Fibroblast of lung (primary cell): ENCODE measurements at places on chromosomes 3 and 15.

DNA sequence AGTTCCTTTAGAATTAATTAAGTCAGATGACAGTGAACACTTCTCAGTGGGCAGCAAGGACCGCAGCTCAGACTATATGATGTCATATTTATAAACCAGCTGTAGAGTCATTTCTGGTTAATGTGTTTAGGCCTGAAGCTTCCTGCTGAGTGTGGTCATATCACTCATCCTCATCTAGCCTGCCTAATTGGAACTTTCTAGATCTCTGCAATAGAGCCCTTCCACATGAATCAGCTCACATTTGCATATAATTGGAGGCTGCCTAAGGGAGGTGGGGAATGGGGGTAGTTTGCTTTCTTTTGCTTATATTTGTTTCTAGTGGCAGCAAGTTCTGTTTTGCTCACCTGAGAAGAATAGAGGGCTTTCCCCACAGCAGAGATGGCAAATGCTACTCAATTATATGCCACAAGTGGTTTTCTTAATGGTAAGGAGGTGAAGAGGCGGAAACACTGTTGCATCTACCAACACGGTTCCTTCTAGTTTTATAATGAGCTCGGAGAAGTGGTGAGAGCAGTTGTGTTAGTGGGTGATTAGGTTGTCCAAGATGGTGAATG is 148.1 kb downstream of the KLHL25 start:
- DNase-seq: peak; percentile 94
- no peaks in the 10 kb centered on the region for H3K36me3 ChIP-seq
- H3K27me3 ChIP-seq: no peaks in the 10 kb centered on the region
- no peak overlapping the region for H3K4me3 ChIP-seq

GRCh38 chr15:77243135-77243534 is 172.2 kb upstream of the TSPAN3 start:
- no peaks in the 10 kb centered on the region for H3K36me3 ChIP-seq
- DNase-seq: peak; percentile 18
- no peaks in the 10 kb centered on the region for H3K4me1 ChIP-seq
- H3K4me3 ChIP-seq: no peak overlapping the region

DNA sequence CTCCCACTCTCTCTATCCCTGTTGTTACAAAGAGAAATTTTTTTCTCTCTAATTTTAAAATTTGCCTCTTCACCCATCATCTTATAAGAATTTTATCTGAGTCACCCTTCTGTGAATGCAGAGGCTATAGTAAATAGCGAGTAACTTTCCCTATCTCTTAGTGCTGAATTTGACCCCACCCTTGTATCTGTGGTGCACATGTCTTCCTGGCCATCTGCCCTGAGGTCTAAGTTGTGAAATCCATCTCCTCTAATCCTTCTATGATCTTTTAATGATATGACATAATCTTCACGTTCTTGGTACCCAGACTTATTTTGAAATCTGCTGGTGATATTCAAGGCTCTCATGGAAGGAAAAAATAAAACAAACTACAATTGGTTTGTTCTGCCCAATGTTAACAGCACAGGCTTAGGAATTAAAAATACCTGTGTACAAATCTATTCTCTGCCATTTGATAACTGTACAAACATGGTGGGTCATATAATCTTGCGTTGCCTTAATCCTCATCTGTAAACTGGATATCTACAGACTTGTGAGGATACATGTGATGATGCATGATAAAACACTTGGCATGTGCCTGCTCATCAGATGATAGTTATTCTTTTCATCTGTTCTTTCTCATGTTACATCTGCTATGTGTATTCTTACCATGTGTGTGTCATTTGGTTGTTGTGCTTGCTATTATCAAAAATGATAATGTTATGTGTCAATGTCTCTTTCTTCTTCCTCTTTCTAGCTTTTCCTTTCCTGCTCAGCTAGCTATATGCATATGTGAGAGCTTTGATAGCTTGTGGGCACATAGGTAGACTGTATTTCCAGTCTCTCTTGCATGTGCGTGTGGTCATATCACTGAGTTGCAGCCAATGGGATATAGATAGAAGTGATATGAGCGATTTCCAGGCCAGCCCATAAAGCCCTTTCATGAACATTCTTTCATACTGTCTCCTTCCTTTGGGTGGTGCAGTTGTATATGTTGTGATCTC is 13.7 kb upstream of the CCR3 start:
- no peaks in the 10 kb centered on the region for H3K4me1 ChIP-seq
- H3K4me3 ChIP-seq: no peak overlapping the region
- H3K36me3 ChIP-seq: no peaks in the 10 kb centered on the region
- peak; percentile 19 for DNase-seq
- H3K27me3 ChIP-seq: peaks cover 2% of the 10 kb centered on the region
- H3K27ac ChIP-seq: no peak overlapping the region

DNA sequence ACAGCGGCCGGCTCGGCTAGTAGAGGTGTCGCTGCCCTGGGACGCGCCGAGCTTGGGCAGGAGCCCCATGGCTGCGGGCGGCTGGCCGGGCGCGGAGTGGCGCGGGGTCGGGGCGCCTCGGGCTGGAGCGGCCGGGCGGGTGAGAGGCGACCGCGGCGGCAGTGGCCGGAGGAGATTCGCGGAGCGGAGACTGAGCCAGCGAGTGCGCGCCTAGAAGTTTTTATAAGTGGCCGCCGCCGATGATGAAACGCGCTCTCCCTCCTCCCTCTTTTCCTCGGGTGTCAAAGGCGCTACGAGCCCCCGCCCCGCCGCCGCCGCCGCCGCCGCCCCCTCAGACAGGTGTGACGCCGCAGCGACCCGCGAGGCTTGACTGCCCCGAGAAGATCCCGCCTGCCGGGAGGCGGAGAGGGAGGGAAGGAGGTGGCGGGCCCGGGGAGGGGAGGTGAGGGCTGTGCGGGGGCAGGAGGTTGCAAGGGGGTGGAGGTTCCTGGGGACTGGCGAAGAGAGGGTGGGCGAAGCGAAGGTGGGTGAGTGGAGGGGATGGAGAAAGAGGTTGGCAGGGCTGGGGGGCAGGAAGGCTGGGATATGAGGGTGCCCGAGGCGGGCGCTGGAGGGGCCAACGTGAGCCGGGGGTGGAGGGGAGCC is at the start of gene SLCO2A1:
TSS of gene SLCO2A1 (minus strand) at position 192 of the 645 bp plus-strand sequence. CDS start at position 69, 123 bp downstream.
- H3K36me3 ChIP-seq: no peaks in the 10 kb centered on the region
- peak within 1 kb of the TSS; percentile 41 for H3K4me3 ChIP-seq
- H3K27me3 ChIP-seq: peaks cover 17% of the 10 kb centered on the region
- DNase-seq: peak; percentile 34
- no peaks in the 10 kb centered on the region for H3K4me1 ChIP-seq
- no peak within 1 kb of the TSS for H3K27ac ChIP-seq

GRCh38 chr3:44048196-44048924 is 193.3 kb upstream of the TOPAZ1 start:
- no peaks in the 10 kb centered on the region for H3K4me1 ChIP-seq
- DNase-seq: peak; percentile 69
- no peak overlapping the region for H3K4me3 ChIP-seq
- H3K36me3 ChIP-seq: no peaks in the 10 kb centered on the region

DNA sequence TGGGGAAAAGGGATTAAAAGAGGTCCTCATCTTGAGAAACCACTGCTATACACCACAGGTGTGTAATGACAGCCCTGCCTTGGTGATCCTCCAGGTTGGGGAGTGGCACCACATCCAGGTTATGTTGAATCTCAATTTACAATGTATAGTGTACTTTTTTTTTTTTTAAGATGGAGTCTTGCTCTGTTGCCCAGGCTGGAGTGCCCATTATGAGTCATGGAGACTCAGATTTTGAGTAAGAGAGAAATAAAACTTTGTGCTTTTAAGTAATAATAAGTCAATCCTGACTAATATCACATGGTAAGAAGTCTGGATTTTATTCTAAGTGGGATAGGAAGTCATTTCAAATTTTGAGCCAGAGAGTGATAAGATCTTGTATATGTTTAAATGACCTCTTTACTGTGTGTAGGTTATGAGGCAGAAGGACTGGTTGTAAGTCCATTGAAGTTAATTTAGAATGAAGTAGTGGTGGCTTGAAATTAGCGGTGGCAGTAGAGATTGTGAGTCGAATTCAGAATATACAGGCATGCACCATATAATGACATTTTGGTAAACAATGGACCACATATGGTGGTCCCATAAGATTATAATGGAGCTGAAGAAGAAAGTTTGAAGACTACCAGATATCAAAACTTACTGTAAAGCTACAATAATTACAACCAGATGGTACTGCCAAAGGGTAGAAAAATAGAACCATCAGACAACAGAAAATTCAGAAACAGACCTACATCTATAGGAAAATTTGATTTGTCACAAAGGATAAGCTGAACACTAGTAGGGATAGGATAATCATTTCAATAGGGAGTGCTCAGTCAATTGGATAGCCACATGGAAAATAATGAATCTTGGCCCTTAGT is 20.7 kb downstream of the POPDC2 start:
- peaks cover 24% of the 10 kb centered on the region for H3K4me1 ChIP-seq
- H3K27ac ChIP-seq: no peak overlapping the region
- no peak overlapping the region for H3K4me3 ChIP-seq
- H3K27me3 ChIP-seq: no peaks in the 10 kb centered on the region

GRCh38 chr3:60424942-60425341 is 826.3 kb downstream of the FHIT start:
- no peaks in the 10 kb centered on the region for H3K27me3 ChIP-seq
- H3K36me3 ChIP-seq: no peaks in the 10 kb centered on the region
- no peak overlapping the region for H3K27ac ChIP-seq
- no peak for DNase-seq

- peaks cover 89% of the 10 kb centered on the region for H3K27me3 ChIP-seq
- H3K4me3 ChIP-seq: no peak overlapping the region
- H3K36me3 ChIP-seq: no peaks in the 10 kb centered on the region
- H3K4me1 ChIP-seq: no peaks in the 10 kb centered on the region
- H3K27ac ChIP-seq: no peak overlapping the region
- no peak for DNase-seq
Observed at GRCh38 chr15:89364741-89365450, 30.3 kb upstream of the POLG start.

DNA sequence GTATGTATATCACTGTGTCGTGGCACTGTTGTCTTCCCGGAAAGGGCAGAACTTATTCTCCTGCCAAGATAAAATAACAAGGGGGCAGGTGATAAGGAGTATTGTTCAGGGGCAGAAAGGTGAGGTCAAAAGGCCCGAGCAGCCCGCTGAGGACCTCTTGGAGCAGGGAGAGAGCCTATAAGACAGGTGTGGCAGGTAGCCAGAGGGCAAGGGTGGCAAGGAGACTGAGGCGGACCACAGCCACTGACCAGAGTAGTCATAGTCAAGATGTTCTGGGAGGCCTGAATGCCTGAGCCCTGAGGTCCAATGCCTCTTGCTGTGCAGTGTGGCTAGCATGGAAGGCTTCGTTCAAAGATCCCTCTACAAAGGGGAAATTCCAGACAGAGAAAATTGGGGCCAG is 172.3 kb upstream of the CHRNA7 start:
- no peak for DNase-seq
- no peak overlapping the region for H3K27ac ChIP-seq
- no peak overlapping the region for H3K4me3 ChIP-seq
- no peaks in the 10 kb centered on the region for H3K4me1 ChIP-seq

DNA sequence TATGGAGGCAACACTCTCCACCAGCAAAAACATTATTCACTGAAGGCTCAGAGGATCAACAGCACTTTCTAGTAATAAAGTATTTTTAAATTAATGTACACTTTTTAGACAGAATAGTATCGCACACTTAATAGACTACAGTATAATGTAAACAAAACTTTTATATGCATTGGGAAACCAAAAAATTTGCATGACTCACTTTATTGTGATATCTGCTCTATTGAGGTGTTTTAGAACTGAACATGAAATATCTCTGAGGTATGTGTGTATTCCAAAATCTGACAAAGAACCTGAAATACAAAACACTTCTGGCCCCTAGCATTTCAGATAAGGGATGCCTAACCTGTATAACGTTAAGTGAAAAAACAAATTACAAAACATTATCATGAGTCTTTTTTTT is 99.7 kb downstream of the PRICKLE2 start:
- no peak overlapping the region for H3K27ac ChIP-seq
- H3K4me3 ChIP-seq: no peak overlapping the region
- no peak for DNase-seq
- no peaks in the 10 kb centered on the region for H3K36me3 ChIP-seq
- H3K27me3 ChIP-seq: no peaks in the 10 kb centered on the region

- H3K27me3 ChIP-seq: no peaks in the 10 kb centered on the region
- no peak overlapping the region for H3K27ac ChIP-seq
- no peaks in the 10 kb centered on the region for H3K4me1 ChIP-seq
- no peak overlapping the region for H3K4me3 ChIP-seq
- H3K36me3 ChIP-seq: no peaks in the 10 kb centered on the region
Observed at GRCh38 chr15:49686599-49686998, 65.8 kb downstream of the DTWD1 start.

GRCh38 chr3:127370906-127371305 is 83.1 kb upstream of the PRR20G start:
- no peak for DNase-seq
- H3K4me3 ChIP-seq: no peak overlapping the region
- H3K27me3 ChIP-seq: no peaks in the 10 kb centered on the region
- no peaks in the 10 kb centered on the region for H3K36me3 ChIP-seq
- no peaks in the 10 kb centered on the region for H3K4me1 ChIP-seq
- H3K27ac ChIP-seq: no peak overlapping the region

DNA sequence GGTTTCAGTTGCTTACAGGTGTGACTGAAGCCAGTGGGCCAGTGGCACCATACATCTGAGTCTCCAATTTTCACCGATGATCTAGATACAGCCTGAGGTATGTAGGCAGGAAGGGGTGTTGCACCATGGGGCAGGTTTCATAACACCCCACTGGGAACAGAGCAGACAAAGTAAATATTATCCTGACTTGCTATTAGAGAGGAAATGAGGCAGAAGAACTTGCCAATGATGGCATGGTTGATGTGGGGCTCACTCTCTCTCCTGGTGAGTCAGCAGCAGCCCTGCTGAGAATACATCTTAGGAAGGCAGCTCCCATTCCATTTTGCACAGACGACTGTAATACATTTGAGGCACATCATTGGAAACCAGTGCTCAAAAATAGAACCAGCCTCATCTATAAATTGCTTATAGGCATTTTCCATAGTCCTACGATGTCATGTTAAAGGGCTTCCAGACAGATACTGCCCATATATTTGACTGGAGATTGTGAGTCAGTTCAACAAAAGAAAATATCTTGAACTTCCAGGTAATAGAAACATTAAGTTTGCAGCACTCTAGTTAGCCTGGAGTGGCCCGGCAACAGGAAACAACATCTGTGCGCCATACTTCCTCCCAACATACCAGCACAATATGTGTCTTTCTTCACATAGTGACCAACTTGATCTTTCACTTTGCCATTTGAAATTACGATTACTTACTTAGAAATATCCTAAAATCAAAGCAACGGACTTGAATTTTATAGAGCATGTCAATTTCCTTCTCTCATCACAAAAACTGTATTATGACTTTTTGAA is 175.5 kb downstream of the NECTIN3 start:
- no peak overlapping the region for H3K4me3 ChIP-seq
- no peaks in the 10 kb centered on the region for H3K4me1 ChIP-seq
- DNase-seq: peak; percentile 33
- H3K27ac ChIP-seq: no peak overlapping the region

DNA sequence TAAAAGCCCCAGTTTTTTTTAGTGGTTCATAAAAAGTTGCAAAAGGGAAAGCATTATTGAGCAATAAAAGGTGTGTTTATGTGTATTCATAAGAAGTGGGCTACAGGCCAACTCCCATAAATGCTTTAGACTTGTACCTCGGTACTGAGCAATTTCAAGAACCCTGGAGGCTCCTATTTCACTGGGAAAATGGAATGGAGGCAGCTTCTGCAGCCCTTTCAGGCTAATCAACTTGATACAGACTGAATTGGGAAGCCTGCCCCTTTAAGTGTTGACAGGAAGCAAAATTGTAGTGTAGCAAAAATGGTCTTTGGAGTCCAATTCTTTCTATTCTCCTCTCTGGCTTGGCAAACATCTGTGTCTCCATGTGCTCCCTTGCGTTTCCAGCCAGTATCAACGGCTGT is 118.8 kb downstream of the ECT2 start:
- H3K27me3 ChIP-seq: no peaks in the 10 kb centered on the region
- no peak overlapping the region for H3K27ac ChIP-seq
- H3K36me3 ChIP-seq: no peaks in the 10 kb centered on the region

- H3K27ac ChIP-seq: no peak overlapping the region
- H3K4me3 ChIP-seq: no peak overlapping the region
- no peaks in the 10 kb centered on the region for H3K36me3 ChIP-seq
- DNase-seq: no peak
Observed at GRCh38 chr3:152197451-152197850, 71.3 kb upstream of the MBNL1 start.
